C1 segment of cervical spinal cord (tissue), 14 donors: ENCODE measurements at places on chromosomes 4 and X.

- DNase-seq: no peak
Measured at GRCh38 chr4:147981305-147981704, 249.4 kb downstream of the ARHGAP10 start.

- no peak for DNase-seq
Measured at GRCh38 chrX:13520936-13521335, 48.5 kb upstream of the EGFL6 start.

DNA sequence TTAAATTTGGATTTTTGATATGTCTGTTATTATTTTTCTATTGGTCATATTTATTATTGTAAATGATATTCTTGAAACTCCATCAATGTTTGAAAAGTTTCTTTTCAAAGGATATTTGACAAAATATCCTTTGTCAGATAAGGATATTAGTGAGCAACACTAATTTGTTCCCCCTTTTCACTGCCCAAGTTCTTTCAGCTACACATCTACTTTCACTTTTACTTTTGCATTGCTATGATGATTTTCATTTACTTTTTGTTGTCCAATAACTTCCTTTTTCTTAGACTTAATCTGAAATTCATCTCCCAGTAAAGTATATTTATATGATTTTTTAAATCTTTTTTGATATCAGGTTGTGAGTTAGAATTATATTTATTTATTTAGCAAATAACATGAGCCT, 542.3 kb upstream of the ADGRL3 start:
- DNase-seq: no peak

- no peak for DNase-seq
Measured at GRCh38 chr4:188649635-188650034, 510.4 kb downstream of the TRIML1 start.

- DNase-seq: no peak
Measured at GRCh38 chr4:123846561-123846960, 450.0 kb downstream of the SPRY1 start.

GRCh38 chr4:182277377-182277776, 34.2 kb downstream of the TENM3 start:
- DNase-seq: no peak
